ENCODE measurements at places on chromosomes 4 and X.

- no peak overlapping the region for H3K27ac ChIP-seq
- peaks cover 3% of the 10 kb centered on the region for H3K4me1 ChIP-seq
- H3K36me3 ChIP-seq: no peaks in the 10 kb centered on the region
- H3K4me3 ChIP-seq: no peak overlapping the region
- H3K27me3 ChIP-seq: peaks cover 24% of the 10 kb centered on the region
- DNase-seq: no peak
Observed at GRCh38 chrX:140764401-140764919, 54.9 kb downstream of the LINC00632 start.

DNA sequence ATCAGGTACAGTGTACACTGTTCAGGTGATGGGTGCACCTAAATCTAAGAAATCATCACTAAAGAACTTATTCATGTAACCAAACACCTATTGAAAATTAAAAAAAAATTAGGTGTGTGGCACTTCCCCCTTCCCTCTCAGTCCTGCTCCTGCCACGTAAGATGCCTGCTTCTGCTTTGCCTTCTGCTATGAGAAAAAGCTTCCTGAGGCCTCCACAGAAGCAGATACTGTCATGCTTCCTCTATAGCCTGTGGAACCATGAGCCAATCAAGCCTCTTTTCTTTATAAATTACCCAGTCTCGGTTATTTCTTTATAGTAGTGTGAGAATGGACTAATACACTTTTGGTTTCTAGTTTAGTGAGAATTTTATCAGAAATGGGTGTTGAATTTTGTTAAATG is 459.8 kb upstream of the DIPK2B start:
- H3K27me3 ChIP-seq: no peaks in the 10 kb centered on the region
- H3K4me3 ChIP-seq: no peak overlapping the region
- no peaks in the 10 kb centered on the region for H3K4me1 ChIP-seq
- DNase-seq: no peak

- H3K27ac ChIP-seq: no peak overlapping the region
- no peaks in the 10 kb centered on the region for H3K27me3 ChIP-seq
- H3K36me3 ChIP-seq: peaks cover 2% of the 10 kb centered on the region
- H3K4me3 ChIP-seq: no peak overlapping the region
Observed at GRCh38 chr4:112253382-112254000, 21.9 kb downstream of the AP1AR start.

GRCh38 chr4:123265443-123265842 is 131.2 kb upstream of the SPRY1 start:
- no peak for DNase-seq
- H3K36me3 ChIP-seq: peaks cover 12% of the 10 kb centered on the region
- no peak overlapping the region for H3K27ac ChIP-seq
- no peak overlapping the region for H3K4me3 ChIP-seq
- no peaks in the 10 kb centered on the region for H3K27me3 ChIP-seq
- no peaks in the 10 kb centered on the region for H3K4me1 ChIP-seq

GRCh38 chr4:180642732-180643131 is 1600.5 kb upstream of the TENM3 start:
- H3K4me1 ChIP-seq: no peaks in the 10 kb centered on the region
- H3K27ac ChIP-seq: no peak overlapping the region
- H3K36me3 ChIP-seq: no peaks in the 10 kb centered on the region
- peaks cover 12% of the 10 kb centered on the region for H3K27me3 ChIP-seq
- no peak for DNase-seq
- no peak overlapping the region for H3K4me3 ChIP-seq

DNA sequence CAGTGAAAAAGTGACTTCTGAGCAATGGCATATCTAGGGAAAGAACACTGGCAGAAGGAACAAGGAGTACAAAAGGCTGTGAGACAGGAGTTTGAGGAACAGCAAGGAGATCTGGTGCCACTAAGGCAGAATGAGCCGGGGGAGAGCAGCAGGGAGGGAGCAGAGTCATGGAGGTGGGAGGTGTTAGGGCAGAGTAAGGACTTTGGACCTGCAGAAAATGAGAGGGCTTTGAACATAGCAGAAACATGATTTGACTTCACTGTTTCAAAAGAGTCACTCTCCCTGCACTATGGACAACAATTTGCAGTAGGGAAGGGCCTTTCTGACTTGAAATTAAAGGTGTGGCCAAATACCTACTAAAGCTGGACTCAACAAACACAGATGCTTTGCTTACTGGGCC is 356.2 kb downstream of the ADGRL3 start:
- no peaks in the 10 kb centered on the region for H3K4me1 ChIP-seq
- H3K27ac ChIP-seq: no peak overlapping the region
- no peak overlapping the region for H3K4me3 ChIP-seq
- no peak for DNase-seq
- no peaks in the 10 kb centered on the region for H3K27me3 ChIP-seq

DNA sequence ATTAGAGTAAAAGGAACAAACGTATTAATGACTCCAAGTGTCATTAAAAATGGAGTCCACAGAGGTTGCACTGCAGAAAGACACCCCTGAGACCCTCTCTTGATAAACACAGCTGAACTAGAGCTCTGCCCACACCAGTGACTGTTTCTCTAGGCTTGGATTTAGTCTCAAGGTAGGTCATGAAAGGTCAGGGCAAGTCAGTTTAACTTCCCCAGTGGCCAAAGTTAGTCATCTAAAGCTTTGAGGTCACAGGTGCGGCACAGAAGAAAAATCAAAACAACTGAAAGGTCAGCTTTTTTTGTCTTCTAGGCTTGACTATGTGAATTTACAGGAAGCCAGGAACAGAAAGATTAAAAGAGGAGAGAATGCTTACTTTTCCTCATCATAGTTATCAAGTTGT is 749.6 kb downstream of the RAB28 start:
- no peak overlapping the region for H3K27ac ChIP-seq
- no peaks in the 10 kb centered on the region for H3K36me3 ChIP-seq
- DNase-seq: no peak
- no peaks in the 10 kb centered on the region for H3K4me1 ChIP-seq
- no peak overlapping the region for H3K4me3 ChIP-seq

- H3K4me3 ChIP-seq: no peak overlapping the region
- no peaks in the 10 kb centered on the region for H3K4me1 ChIP-seq
- no peak overlapping the region for H3K27ac ChIP-seq
- DNase-seq: no peak
- H3K36me3 ChIP-seq: no peaks in the 10 kb centered on the region
Observed at GRCh38 chr4:55002431-55002830, 123.0 kb downstream of the KDR start.

- peaks cover 29% of the 10 kb centered on the region for H3K36me3 ChIP-seq
- H3K27ac ChIP-seq: peak overlapping the region; percentile 67
- peaks cover 81% of the 10 kb centered on the region for H3K4me1 ChIP-seq
- no peak for DNase-seq
- H3K4me3 ChIP-seq: peak overlapping the region; percentile 40
- no peaks in the 10 kb centered on the region for H3K27me3 ChIP-seq
Observed at GRCh38 chr4:89285745-89286144, 21.9 kb downstream of the GPRIN3 start.

GRCh38 chrX:109753256-109753655 is 20.2 kb upstream of the ACSL4 start:
- H3K4me3 ChIP-seq: no peak overlapping the region
- H3K4me1 ChIP-seq: no peaks in the 10 kb centered on the region
- no peak for DNase-seq
- H3K27me3 ChIP-seq: no peaks in the 10 kb centered on the region
- H3K36me3 ChIP-seq: no peaks in the 10 kb centered on the region
- H3K27ac ChIP-seq: no peak overlapping the region

GRCh38 chr4:10584042-10584441 is 100.5 kb downstream of the CLNK start:
- H3K27ac ChIP-seq: peak overlapping the region; percentile 79
- no peaks in the 10 kb centered on the region for H3K36me3 ChIP-seq
- DNase-seq: no peak

Measured in activated naive CD8-positive, alpha-beta T cell treated with anti-CD3 and anti-CD28 coated beads for 36 hours (primary cell).